ENCODE measurements at places on chromosomes 3 and 15.

DNA sequence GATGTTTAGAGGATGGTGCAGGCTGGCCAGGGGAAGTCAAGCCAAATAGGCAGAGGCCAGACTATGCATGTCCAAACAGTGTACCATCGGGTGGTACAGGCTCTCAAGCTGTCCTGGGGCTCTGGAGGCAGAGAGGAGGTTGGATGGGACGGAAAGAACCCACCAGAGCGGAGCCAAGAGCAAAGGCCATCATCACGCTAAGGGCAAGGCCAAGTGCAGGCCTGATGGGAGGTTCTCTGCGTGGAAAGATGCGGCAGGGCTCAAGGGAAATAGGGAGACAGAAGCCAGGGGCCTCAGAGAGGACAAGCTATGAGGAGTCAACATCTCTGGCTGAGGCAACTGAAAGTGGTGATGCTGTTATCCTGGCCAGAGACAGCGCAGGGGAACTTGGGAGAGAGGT is 102.7 kb downstream of the ASB7 start:
- no peak for DNase-seq

- no peak for DNase-seq
These were observed 837 bp downstream of the CACNA2D3 start for GRCh38 chr3:54123003-54123775.

DNA sequence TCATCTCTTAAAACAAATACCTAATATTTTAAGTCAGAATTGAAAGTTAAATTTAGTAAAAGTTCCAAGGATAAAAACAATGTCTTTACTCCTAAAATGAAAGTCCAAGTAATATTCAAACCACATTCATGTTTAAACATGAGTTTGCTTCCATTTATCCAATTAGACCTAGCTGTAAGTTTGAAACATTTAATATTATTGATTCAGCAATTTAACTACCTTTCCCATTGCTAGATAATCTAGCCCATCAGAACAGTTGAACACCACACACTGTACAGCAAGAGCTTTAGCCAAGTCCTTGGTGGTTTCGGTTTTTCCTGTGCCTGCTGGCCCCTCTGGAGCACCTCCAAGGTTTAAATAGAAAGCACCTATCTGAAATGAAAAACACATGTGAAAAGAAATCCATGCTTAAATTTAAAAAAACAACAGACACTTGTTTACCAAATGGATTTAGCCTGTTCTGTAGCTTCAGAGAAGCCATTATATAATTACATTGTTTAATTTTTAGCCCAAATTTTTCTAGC is 97.8 kb downstream of the DNAH12 start:
- DNase-seq: no peak

DNA sequence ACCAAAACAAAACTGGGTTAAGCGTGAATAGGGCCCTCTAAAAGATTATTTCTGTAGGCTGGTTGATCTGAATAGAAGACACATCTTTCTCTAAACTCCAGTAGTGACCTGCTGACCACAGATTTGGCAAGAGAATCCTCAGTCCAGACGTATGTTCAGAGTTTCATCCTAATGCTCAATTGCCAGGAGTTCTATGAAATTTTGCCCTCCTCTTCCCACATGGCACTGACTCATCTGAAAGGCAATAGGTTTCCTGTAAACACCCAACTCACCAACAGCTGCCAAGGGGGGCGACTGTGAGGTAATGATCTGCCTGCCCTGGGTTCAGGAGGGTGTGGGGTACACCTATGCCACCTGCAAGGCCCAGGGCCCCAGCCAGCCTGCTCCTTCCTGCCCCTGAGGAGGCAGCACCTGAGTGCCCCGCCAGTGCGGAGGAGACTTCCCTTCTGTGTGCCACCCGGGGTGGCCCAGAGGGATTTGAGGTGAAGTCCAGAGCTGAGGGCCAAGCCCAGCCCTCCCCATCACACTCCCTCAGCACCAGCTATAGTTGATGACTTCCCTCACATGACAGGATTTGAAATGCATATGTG is 8.4 kb upstream of the PLA2G4D start:
- no peak for DNase-seq

DNA sequence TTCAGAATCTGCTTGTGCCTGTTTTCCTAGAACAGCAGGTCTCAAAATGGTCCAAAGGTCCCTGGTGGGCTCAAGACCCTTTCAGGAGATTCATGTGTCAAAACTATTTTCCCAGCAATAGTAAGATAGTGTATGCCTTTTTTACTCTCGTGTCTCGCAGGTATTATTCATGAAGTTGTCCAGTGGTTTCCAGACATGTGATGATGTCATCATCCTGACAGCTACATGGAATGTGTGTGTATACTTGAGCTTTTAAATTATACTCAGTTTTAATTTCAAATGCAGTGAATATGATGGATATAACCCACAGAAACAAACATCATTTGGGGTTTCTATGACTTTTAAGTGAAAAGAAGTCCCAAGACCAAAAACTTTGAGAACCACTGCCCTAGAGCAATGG is 288.6 kb downstream of the NTRK3 start:
- DNase-seq: no peak

- no peak for DNase-seq
These were observed 136.2 kb downstream of the CHST2 start for GRCh38 chr3:143255739-143256138.

GRCh38 chr3:38054499-38055001 is 15.5 kb downstream of the DLEC1 start:
- peak; percentile 9 for DNase-seq

- no peak for DNase-seq
These were observed 30.7 kb downstream of the CD200R1L start for GRCh38 chr3:112815981-112816380.

DNA sequence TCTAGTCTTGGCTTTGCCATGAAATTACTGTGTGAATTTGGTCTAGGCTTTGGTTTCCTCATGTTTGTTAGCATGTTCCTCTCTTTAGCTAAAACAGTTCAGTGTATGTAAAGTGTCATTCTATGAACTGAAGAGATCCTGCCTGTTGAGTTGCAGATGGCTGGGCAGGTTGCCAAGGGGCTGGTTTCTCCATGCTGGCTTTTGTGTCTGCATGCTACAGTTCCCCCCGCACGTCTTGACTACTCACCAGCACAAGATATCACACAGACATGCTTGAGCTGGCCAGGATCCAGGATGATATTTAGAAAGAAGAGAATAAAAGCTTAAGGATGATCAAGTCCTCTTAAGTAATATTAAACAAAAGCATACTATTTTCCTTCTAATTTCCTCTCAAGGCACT is 90.2 kb downstream of the CERS3 start:
- DNase-seq: peak; percentile 35

- no peak for DNase-seq
These were observed 9.9 kb downstream of the ALDH1A3 start for GRCh38 chr15:100889385-100890050.

GRCh38 chr3:50340448-50341329 is at the start of gene RASSF1:
RASSF1 (minus strand) TSS chr3:50340836; CDS start chr3:50340805, 31 bp downstream.
- DNase-seq: peak; percentile 60

DNA sequence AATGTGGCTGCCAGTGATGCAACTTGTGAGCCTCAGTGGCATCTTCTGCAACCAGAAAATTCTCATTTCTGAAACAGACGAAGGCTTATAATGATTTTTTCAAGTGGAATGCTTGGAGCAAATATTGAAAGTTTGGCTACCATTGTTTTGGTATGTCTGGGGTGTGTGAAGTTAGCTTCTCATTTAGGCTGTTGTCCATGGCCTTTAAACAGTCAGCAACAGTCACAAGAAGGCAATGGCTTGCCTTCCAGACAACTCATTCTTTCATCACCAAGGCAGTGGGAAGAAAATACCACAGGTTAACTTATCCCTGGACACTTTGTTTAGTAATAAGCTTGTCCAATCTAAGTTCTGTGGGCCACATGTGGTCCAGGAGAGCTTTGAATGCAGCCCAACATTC is 4.7 kb upstream of the BNC1 start:
- DNase-seq: no peak

DNA sequence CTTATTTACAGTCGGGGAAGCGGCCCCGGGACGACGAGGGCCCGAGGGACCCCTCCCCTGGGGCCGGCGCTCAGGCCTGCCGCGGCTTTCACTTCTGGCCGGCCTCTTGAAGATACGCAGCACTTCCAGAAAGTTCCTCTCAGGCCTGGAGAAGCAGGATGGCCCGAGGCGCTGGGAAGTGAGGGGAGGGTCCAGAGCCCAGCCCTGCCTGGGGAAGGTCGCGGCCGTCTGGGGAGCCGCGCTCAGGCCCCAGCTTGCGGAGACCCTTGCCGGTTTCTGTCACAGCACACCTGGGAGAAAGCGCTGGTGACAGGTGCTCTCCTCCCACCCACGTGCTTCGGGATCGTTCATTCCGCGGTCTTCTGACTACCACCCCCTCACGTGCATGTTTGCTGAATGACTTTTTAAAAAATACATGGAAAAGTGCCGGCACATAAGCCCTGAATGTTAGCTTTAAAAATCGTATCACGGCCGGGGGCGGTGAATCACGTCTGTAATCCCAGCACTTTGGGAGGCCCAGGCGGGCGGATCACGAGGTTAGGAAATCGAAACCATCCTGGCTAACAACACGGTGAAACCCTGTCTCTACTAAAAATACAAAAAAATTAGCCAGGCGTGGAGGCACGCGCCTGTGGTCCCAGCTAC is 727 bp upstream of the TM2D3 start:
- peak; percentile 12 for DNase-seq

- no peak for DNase-seq
These were observed 332.4 kb upstream of the TLE3 start for GRCh38 chr15:70430069-70430468.

GRCh38 chr15:35622641-35623340 is 76.8 kb upstream of the DPH6 start:
- DNase-seq: no peak

GRCh38 chr3:141851411-141851810 is 25.0 kb upstream of the ATP1B3 start:
- DNase-seq: no peak

DNA sequence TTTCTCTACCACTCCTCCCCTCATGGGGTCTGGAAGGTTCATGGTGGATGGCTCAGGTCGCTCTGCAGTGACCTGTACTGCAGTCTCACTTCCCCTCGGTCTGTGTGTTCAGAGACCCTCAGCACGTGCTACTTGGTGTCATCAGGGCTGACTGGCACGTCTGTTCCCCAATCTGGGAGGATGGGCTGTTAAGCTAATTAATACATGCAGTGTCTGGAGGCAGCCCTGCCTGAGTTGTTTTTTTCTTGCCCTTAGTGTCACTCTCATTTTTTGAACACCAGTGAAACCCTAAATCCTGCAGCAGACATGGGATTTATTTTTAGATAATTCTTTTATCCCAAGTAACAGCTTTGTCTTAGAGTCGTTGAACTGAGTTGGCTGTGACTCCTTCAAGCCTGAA is 64.6 kb downstream of the ARNT2 start:
- DNase-seq: no peak

- no peak for DNase-seq
These were observed 655 bp upstream of the TMOD3 start for GRCh38 chr15:51828621-51829375.

DNA sequence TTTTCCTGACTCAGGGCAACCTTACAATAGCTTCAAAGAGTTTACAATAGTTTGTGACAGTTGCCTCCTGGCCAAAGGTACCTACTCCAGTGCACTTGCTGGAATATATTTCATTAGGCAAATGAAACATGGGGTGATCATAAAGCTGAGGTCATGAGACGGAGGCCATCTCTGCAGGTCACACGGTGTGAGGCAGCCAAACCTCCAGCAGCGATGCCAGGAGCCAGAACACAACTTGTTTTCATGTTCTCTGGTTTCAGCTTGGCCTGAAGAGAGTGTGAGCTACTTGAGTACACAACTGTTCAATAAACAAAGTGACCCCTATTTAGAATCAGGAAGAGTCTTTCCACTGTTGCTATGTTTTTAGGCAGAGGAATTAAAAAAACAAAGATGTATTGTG is 42.7 kb upstream of the PYGO1 start:
- no peak for DNase-seq

DNA sequence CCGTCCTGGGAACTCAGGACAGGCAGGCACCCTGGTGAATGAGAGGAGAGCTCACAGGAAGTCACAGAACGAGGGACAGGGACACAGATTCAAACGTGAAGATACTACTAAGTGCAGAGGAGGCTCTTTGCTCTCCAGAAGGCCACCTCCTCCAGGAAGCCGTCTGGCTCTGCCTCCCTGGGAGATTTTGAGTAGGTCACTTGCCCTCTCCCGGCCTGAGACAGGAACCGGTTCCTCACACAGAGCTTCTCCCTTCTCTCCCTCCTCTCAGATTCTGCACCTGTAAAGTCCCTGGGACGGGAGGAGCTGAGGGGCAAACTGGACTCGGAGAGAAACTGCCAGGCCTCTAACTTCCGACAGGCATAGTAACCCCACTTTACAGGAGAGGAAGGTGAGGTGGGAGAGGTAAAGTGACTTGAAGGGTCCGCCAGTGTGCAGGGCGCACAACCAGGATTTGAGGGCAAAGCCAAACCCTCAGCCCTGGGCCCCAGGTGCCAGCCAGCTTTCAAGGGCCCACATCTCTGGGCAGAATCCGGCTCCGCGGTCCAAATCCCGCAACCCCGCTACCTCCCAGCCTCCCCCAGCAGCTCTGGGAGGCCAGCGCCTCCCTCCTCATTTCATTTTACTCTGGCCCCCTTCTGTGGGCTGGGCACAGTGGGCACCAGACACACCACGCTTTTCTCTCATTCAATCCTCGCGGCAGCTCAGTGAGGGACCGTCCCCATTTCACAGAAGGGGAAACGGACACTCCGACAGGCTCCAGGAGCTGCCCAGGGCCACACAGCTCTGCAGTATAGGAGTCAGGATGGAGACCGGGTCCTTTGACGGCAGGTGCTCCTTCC is 150.2 kb downstream of the SMAD6 start:
- DNase-seq: no peak

GRCh38 chr15:69225355-69226022 is 65.1 kb downstream of the GLCE start:
- no peak for DNase-seq

GRCh38 chr15:97691078-97691477 is 269.4 kb upstream of the ARRDC4 start:
- DNase-seq: no peak

DNA sequence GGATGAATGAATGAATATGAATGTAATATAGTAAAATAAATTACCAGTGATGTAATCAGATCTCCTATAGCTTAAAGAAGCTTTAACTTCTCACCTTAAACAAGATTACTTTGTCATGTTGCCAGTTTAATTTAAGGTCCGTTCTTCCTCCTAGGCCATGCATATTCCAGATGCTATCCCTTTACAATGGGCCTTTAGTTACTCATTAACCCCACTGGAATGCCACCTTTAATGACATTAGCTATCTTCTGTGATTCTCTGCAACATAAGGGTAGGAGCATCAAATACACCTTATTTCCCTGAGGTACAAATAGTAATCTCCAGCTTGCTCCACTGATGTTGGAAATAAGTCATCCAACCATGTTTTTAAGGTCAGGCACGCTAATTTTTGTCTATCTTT is 63.0 kb upstream of the TIMP4 start:
- DNase-seq: no peak

- DNase-seq: no peak
These were observed 557.5 kb upstream of the GOLIM4 start for GRCh38 chr3:168653255-168653654.

GRCh38 chr3:183822631-183823030 is 2.7 kb downstream of the MAP6D1 start:
- DNase-seq: no peak

All from stimulated activated CD4-positive, alpha-beta T cell treated with anti-CD3 and anti-CD28 coated beads, Interleukin-1b, Interleukin-23, amount 100 ng/mL, for 48 hours (primary cell).